ENCODE measurements at places on chromosomes 11 and 22.

DNA sequence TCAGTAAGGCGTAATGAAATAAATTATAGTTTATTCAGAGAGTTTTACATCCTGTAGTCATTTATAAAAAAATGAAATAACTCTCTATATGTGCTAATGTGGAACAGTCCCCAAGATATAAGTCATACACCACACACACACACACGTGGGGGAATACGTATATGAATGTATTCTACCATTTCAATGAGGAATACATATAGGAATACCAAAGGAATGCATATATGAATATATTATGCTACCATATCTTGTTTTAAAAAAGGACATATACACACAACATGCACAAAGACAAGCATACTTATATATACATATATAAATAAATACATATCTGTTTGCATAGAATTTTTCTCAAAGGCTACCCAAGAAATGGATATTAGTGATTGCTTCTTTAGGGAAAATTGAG, 39.6 kb upstream of the GRIK4 start:
- DNase-seq = no peak

- no peak for DNase-seq
Observed at GRCh38 chr11:33699515-33700062, 1.0 kb downstream of the C11orf91 start.

- no peak for DNase-seq
Observed at GRCh38 chr22:19090586-19091127, 31.6 kb downstream of the DGCR2 start.

GRCh38 chr22:28977481-28977971, 84.1 kb downstream of the C22orf31 start:
- DNase-seq = no peak

- no peak for DNase-seq
Observed at GRCh38 chr11:29260939-29261705, 755.7 kb downstream of the KCNA4 start.

- no peak for DNase-seq
Observed at GRCh38 chr11:102589047-102589459, 36.1 kb downstream of the MMP20 start.

Data from NCI-H2081 treated with DMSO at 0.1 percent for 48 hours (cell line).